ENCODE measurements at places on chromosomes 2 and 18.

DNA sequence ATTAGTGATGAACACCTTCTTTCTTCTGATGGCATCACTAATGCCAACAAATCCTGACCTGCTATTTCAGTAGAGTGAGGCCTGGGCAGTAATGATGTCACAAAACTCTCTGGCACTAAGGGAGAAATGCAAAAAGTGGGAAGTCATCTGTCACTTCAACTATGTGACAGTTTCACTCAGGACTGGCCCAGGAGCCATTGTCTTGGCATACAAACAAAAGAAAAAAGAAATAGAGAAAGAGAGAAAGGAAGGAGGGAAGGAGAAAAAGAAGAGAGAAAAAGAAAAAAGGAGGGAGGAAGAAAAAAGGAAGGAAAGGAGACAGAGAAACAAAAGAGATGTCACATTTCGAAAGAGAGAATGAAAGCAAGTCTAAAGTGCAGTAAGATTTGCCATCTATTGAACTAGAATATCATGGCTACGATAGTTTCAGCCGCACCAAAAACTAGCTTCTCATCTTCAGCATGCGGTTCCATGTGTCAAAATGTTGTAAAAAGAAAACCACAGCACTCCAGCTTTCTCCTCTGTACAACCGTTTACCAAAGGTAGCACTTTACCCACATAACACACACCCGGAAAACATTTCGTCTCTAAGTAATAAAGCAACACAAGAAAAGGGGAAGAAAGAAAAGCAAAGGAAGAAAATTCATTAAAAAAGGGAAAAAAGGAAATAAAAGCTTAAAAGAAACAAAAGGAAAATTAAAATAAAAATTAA lies 50.1 kb downstream of the CD226 start:
- no peak for DNase-seq

- no peak for DNase-seq
Measured at GRCh38 chr2:14975381-14975780, 342.9 kb downstream of the LRATD1 start.

DNA sequence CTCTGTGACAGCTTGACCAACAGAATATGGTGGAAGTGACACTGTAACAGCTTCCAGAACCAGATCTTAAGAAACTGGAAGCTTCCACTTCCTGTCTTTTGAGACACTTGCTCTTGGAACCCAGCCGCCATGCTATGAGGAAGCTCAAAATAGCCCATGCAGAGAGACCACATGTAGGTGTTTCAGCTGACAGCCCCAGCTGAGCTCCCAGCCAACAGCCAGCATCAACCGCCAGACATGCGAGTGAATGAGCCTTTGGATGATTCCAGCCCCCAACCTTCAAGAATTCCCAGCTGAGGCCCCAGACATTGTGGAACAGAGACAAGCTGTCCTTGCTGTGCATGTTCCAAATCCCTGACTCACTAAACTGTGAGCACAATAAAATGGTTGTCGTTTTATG lies 27.9 kb downstream of the ACVR1 start:
- DNase-seq: no peak

DNA sequence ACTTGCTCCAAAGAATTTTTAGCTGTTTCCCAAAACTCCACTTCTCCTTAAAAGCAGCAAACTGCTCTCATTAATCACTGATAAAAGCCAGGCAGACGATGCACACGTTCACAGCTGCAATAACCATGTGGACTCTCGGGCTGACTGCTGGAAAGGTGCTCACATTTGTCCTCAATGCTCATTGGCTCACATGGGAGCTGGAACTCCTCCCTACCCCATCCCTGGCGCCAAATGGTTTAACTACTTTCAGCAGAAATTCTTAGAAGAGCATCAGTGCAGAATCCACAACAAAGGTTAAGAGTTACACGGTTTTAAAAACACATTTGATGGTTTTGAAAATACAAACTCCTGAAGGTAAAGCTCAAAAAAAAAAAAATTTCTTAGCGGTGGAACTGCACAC lies 117.1 kb downstream of the NOL10 start:
- DNase-seq: no peak

DNA sequence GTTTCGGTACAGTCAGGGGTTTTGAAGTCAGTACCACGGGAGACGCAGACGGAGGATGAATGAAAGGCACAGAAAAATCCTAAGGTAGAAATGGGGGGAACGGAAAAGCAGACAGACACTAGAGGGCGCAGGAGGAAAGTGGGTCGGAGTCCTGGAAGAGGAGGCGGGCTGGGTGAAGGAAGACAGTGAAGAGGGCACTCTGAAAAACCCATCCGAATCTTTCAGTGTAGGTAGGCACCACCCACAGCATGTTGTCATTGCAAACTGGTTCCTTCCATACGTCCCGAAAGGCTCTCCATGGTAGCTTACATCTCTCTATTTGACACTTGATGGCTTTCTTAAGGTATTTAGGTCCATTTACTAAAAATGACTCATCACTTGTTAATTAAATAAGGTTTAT lies 18.5 kb upstream of the ZNF236 start:
- DNase-seq: peak; percentile 36

GRCh38 chr2:100821255-100821910 lies 1.4 kb downstream of the NPAS2 start:
- no peak for DNase-seq

DNA sequence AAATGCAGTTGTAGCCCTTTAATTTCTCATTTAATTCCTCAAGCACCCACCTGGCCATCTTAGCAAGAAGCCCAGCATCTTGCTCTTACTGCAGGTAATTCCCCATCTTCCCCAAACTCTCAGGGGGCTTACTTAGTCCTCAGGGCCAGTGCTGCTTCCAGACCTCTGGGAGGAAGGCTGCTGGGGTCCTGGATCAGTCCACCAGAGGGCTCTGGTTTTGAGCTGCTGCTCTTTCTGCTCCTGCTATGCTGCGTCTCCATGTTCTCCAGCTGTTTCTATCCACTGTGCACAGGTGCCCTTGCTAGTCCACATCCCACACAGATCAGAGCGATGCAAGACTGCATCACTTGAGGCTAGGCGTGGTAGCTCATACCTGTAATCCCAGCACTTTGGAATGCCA lies 34.5 kb upstream of the TMEM87B start:
- DNase-seq: no peak

- no peak for DNase-seq
Measured at GRCh38 chr18:3500016-3500415, 50.0 kb downstream of the TGIF1 start.

DNA sequence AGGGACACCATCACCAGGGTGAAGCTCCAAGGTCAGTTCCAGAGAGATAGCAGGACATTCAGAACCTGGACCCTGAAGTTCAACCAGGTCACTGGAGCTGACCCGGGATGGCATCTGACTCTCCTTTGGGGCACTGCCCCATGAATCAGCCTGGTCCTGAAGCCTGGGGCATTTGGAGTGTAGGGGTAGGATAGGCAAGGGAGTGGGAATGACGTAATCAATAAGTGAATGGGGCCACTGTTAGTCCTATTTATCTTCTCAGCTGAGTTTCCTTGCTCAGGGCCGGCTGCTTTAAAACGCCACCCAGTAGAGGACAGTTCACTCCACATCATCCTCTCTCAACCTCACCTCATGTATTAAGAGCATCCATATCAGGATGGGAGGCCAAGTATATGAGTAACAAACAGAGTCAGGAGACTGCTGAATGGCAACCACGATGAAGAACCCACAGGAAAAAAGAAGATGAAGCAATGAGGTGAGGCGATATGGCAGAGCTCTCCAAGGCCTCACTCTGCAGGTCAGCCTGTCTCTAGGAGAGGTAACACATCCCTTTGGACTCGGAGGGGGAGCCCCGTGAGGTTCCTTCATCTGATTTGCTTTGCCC lies 1.8 kb upstream of the RFX8 start:
- no peak for DNase-seq
